ENCODE measurements at places on chromosomes 3 and 15.

DNA sequence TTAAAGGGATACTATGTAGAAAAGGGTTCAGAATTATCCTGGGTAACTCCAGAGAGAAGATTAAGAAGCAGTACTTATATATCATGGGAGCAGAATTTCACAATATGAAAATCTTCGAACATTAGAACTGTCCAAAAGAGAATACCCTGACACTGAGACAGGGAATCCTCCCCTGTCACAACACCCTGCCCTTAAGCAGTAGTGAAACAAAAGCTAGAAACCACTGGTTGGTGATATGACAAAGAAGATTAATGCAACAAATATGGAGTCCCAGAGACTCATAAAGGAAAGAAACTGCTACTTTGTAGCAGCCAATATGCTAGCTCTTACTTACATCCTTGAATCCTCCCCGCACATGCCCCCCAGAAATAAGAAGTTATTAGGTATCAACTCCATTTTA is 18.5 kb downstream of the MIX23 start:
- no peak for DNase-seq

- no peak for DNase-seq
Measured at GRCh38 chr3:180947761-180948390, 35.4 kb downstream of the FXR1 start.

DNA sequence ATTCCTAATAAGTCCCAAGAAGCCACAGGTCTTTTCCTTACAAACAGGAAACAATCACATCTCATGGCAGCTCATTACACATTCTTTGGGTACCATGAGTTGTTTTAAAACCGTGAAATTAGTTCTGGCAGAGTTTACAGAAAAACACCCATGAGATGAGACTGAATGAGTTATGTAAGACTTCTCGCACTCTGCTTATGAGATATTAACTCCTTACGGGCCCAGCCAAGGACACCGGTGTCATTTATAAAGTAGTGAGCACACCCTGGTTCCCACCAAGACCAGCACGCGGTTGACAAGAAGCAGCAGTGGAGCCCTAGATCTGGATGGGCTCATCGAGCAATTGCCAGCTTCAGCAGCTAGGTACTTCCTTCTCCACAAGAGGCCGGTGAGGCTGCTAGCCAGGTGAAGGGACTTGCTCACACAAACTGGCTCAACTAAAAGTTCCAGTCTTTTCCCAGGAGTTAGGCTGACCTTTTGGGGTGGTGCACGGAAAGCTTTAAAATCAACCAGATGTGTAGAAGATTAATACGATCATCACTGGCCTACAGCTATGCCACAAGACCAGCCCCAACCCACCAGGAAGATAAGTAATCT is 318.6 kb upstream of the ICE2 start:
- no peak for DNase-seq

GRCh38 chr3:139430493-139430892 is 41.0 kb upstream of the COPB2 start:
- no peak for DNase-seq

- DNase-seq = no peak
Measured at GRCh38 chr3:18349197-18349798, 75.8 kb downstream of the SATB1 start.

DNA sequence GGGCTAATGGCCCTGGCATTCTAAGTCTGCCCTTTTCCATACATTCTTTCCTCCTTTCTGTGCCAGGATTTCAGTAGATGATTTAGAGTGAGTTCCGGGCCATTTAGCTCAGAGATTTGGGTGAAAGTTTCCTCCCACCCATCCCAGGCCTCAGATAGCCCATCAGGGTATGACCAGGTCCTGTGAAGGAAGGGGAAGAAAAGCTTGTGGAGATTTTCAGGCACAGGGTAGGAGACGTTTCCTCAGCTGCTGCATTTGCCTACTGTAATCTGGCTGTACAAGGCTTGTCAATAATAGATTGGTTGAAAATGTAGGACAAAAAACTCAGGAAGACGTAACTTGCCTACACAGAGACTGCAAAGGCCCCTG is 63.2 kb upstream of the BCL6 start:
- DNase-seq = no peak

GRCh38 chr15:58966698-58967097 is 20.8 kb upstream of the RNF111 start:
- DNase-seq = no peak

- no peak for DNase-seq
Measured at GRCh38 chr3:141051443-141052200, 475 bp downstream of the SPSB4 start.

- DNase-seq = no peak
Measured at GRCh38 chr3:74403307-74403706, 211.2 kb downstream of the CNTN3 start.

- DNase-seq = no peak
Measured at GRCh38 chr3:183572935-183573334, 17.4 kb upstream of the KLHL6 start.

- no peak for DNase-seq
Measured at GRCh38 chr3:94311651-94312050, 248.8 kb downstream of the NSUN3 start.

DNA sequence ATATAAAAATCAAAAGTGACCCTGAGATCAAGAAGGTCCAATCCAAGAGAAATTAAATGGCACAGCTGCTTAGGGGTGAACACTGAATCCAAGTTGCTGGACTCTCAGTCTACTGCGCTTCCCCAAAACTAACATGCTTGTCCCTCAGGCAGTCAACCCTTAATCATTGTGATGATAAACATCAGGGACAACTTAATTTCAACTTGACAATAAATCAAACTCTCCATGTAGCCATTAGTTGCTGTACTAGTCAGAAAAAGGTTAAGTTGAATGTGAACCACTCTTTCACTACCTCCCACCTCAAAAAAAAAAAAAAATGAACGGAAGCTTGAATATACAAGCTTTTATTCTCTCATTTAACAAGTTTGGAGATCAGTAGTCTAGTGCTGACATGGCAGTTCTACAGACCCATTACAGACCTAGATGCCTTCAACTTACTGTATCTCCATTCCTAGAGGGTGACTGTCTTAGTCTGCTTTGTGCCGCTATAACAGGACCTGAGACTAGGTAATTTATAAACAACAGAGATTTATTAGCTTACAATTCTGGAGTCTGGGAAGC is 185.7 kb downstream of the FHIT start:
- DNase-seq = no peak

DNA sequence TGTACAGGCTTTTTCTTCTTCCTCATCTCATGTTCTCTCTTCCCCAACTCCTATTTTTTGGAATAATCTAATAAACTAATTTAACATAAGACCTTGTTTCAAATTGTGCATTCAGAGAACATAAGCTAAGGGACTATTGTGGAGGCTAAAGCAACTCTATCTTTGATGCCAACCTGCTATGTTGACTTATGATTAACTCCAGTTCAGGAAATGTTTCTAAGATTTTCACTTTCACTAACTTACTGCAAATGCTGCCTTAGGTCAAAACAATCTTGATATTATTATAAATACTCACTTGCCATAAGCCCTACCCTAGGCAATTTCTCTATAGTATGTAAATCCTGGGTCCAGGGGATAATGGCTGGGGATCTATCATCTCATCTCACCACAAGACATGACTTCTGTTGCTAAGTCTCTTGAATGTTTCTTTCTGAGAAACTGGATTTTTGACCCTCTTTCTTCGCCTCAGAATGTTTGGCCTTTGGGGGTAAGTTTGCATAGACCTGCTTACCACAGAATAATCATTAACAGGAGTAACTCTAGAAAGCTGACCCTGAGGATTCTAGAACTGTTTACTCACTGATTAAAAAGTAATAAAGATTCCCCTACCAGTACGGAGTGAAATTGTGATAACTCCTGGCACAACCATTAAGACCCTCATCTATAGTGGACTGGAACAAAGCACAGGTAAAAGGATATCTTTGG is 768.1 kb downstream of the GBE1 start:
- no peak for DNase-seq
